NB4 (cell line): ENCODE measurements at places on chromosomes 16 and 17.

DNA sequence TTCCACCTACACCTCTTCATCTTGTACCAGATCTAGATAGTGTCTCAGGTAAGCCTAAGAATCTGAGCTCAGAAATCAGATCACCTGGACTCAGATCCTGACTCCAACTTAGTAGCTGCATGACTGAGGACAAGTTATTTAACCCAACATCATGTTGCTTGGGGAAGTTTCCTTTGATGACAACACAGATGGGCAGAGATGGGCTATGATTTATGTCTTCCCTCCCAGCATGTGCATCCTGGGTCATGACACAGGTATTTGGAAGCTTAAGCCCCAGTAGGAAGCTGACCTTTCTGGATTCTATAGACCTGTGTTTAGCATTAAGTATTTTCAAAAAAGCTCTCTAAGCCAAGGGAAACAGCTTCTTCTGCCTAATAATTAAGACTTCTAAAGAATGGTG, 12.4 kb upstream of the HEATR6 start:
- no peak for DNase-seq

DNA sequence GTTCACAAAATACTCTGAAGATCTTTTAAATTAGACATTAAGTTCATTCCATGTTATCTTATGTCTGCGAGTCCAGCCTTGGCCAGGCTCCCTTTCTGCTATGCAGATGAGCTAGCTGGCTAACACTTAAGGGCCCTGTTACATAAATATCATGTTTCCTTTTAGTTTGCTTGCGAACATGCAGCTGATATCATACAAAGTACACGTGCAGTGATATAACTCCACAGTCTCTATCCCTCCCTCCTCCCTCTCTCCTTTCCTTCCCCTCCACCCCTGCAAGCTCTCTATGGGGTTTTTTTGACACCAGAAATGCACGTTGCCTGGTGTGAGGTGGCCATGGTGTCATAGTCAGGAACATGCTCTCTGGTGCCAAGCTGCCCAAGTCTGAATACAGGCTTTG, 46.1 kb downstream of the ARHGAP17 start:
- no peak for DNase-seq

DNA sequence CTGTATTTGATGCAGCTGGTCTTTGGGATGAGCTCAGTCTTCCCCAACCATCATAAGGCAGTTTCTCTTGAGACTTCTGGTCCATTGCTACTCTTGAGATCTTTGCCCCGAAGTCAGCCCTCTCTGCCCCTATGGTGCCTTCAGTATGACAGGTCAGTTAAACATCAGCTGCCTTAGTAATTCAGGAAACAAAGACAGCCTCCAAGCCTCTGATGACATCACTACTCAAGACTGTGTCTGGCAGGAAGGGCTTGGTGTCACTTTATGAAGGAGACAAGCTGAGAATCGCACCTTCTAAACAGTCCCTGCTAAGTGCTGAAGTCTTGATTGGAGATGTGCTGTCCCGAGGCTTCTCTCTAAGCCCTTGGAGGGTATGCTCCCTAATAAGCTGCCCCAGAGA, 104.9 kb upstream of the TBX2 start:
- DNase-seq = no peak

- no peak for DNase-seq
Measured at GRCh38 chr16:25606069-25606468, 85.7 kb upstream of the HS3ST4 start.

DNA sequence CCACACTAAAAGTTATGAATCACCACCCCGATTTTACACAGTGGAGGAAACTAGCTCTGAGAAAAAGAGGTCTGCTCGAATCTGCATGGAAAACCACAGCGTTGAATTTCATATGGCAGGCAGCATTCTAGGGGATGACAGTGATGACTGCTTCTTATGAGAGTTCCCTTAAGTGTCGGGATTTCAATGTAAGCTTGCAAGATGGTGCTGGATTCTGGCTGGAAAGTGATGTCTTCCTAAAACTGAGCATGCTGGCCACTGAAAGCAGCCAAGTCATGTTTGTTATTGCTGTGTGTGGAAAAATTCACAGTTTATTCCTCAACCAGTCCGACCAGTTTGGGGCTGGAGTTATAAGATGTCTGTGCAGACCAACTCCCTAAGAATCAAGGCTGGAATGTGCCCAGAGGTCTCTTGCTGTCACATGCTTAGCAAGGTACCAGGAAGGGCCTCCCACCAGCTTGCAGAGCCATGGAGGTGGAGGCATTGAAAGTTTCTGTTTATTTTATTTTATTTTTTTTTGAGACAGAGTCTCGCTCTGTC, 37.2 kb upstream of the GAN start:
- no peak for DNase-seq

GRCh38 chr16:67023689-67024088, 5.3 kb upstream of the CBFB start:
- DNase-seq = no peak

- DNase-seq = no peak
Measured at GRCh38 chr16:17331991-17332390, 138.8 kb downstream of the XYLT1 start.

GRCh38 chr17:74923538-74924249, 379 bp upstream of the OTOP2 start:
- peak; percentile 59 for DNase-seq

- DNase-seq = no peak
Measured at GRCh38 chr17:78905116-78905515, 2.1 kb upstream of the CEP295NL start.

GRCh38 chr16:8697965-8698364, 23.5 kb downstream of the ABAT start:
- DNase-seq = no peak

DNA sequence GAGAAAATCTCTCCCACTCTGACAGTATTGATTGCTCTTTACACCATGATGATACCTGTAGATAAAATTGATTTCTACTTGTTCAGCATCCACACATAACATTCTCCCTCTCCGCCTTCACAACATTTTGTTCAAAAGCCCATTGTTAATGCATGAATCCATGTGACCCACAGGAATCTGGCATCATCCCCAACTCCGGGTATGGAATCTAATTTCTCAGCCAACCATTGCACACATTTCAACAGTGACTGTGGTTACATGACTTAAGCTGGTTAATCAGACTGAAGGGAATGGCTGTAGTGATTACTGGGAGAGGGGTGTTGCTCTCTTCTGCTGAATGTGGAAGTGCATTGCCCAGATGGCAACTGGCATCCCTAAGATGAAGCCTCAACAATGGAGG, 161.4 kb upstream of the C16orf82 start:
- no peak for DNase-seq

- DNase-seq = no peak
Measured at GRCh38 chr16:24396350-24397271, 140.5 kb downstream of the CACNG3 start.

GRCh38 chr16:89944773-89945172, 3.8 kb upstream of the DEF8 start:
- DNase-seq = no peak

GRCh38 chr16:30585022-30585399, 486 bp downstream of the ZNF785 start:
- DNase-seq = peak; percentile 59

DNA sequence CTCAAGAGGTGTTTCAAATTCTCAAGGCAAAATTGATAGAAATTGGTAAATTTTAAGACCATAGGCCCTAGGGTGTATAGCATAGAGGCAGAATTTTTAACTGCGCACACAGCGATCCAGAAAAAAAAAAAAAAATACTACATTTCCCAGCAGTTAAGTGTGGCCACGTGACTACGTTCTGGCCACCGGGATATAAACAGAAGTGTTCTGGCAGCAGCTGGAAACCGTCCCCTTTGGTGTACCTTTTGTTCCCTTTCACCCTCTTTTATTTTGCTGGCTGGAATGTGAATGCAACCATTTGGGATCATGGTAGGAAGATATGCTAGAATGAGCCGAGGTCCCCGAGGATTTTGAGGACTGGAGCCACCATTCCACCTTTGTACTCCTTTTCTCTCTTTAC, 52.7 kb upstream of the AKAP1 start:
- no peak for DNase-seq

DNA sequence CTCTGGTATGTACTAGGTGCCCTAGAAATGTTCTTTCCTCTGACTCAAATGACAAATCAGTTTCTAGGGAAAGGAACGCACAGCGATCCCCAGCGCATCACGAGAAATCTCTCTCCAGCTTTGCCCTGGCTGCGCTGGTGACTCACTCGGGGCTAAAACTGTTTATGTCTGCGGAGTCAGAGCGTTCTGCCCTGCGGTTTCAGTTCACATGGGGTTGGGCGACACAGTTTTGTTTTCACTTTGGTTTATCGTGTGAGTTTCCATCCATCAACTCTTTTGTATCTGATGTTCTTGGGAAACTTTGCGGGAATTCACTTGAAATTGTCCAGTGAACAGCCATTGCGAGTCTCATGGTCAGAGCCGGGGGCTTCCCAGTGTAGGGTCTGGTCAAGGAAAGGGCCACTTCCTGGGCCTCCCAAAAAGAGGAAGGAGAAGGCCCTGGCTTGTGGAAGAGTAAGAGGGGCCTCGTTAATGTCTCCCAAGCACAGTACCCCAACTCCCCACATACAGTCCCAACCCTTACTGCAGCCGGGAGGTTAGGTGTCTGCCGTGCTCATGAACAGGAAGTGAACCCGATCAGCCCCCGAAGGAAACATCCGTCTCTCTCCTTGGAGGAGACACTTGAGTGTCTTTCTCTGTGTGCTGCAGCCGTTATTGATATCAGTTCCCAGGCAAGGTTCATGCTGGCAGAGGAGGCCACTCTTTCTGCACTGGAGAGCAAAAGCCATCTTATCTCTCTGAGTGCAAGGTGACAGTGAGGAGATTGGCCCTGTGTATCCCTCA, 643.2 kb downstream of the WWOX start:
- DNase-seq = peak; percentile 83

GRCh38 chr17:5068236-5068635, 10.0 kb upstream of the ZFP3 start:
- DNase-seq = no peak

GRCh38 chr17:7858522-7858810, 663 bp downstream of the CYB5D1 start:
- DNase-seq = peak; percentile 76

GRCh38 chr17:67679721-67680120, 38.0 kb upstream of the NOL11 start:
- DNase-seq = no peak

DNA sequence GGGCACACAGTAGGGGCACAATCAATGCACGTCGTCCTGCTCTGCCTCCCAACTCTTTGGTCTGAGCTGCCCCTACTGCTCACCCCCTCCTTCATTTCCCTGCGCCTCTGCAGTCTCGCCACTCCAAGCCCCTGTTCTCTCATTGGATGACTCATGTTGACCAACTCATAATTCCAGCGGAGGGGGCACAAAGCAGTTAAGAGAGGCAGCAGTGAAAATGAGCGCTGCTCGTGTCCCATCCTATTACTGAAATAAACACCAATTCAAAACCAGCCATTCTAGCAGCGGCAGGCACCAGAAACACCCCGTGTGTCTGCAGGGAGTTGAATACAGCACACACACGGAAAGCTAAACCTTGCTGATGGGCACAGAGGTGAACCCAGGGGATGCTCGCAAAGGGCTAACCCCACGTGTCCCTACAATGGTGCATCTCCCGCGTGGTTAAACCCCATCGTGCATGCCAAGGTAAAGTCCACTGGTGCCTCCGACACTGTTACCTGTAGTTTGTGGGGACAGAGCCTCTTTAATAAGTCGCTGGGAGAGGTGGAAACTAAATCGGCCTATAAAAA, 310.4 kb downstream of the XYLT1 start:
- DNase-seq = no peak

- no peak for DNase-seq
Measured at GRCh38 chr17:77382356-77382911, 241.7 kb downstream of the SEC14L1 start.

DNA sequence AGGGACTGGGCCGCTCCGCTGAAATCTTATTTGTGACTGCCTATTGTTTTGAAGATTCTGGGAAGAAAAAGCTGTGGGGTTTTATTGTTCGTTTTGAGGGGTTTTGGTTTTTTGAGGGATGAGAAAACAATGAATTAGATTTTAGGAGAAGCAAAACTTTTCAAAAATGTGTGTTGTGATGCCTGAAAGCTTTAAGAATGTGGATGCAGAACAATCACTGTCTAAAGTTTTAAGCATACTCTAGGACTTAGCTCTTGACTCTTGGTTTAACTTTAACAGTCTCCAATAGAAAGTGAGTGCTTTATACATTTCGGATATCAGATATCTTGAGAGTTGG, 899 bp downstream of the CFAP52 start:
- no peak for DNase-seq

DNA sequence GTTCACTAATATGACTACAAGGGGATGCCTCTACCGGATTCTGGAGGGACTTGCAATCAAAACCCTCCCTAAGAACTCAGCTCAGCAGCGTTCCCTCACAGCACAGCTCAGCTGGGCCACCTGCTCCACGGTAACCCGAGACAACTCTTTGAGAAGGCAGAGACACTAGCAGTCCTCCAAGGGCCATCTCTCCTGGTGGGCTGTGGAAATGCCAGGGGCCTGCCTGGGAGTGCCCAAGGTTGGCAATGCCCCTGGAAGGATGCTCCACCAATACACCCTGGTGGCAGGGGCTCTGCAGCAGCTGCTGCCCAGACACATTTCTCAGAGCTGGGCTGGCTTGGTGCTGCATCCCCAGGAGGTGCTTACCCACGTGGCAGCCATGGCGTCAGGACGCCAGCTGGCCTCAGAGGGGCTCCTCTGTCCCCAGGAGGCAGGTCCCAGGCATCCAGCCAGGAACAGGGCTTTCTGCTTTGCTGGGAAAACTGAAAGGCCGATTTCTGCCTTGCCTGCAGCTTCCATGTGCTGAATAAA, 16.5 kb downstream of the CDIP1 start:
- no peak for DNase-seq

- no peak for DNase-seq
Measured at GRCh38 chr16:47734987-47735594, 274.0 kb downstream of the PHKB start.

- DNase-seq = no peak
Measured at GRCh38 chr16:83924686-83925085, 25.8 kb downstream of the MLYCD start.

DNA sequence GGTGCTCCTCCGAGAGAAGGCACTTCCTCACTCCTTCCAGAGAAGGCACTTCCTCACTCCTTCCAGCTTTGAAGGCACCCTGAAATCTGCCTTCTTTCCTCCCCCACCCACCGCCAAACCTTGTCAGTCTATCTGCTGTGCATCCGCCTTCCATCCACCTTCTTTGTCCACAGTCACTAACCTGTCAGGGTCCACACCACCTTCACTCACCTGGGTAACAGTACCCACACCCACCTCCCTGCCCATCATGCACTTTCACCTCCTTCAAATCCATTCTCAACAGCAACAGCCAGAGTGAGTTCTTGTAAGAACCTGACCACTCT, 5.2 kb downstream of the CCDC102A start:
- DNase-seq = no peak

DNA sequence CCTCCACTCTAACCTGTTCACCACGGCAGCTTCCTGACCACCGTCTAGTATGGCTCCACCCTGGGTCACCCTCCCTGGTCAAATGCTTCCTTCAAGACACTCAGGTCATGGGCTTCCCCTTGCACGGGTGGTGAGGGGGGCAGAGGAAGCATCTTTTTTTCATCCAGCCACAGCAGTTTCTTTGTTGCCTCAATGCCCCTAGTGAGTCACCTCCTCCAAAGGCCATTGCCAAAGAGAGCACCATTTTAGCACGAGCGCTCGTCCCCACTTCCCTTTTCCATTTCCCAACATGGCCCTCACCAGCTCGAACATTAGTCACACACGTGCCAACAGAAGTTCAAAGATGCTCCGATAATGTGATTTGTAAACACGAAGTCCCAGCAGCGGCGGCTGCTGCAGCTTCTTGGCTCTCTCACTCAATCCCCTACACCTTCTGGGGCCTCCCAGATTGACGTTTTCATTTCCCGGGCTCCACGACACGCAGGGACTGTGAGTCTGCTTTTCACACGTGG, 134.6 kb downstream of the GAS7 start:
- peak; percentile 99 for DNase-seq

GRCh38 chr17:73358668-73359067, 46.9 kb upstream of the CDC42EP4 start:
- no peak for DNase-seq
